Right lung (tissue), 10 donors: ENCODE measurements at places on chromosomes 2 and 18.

DNA sequence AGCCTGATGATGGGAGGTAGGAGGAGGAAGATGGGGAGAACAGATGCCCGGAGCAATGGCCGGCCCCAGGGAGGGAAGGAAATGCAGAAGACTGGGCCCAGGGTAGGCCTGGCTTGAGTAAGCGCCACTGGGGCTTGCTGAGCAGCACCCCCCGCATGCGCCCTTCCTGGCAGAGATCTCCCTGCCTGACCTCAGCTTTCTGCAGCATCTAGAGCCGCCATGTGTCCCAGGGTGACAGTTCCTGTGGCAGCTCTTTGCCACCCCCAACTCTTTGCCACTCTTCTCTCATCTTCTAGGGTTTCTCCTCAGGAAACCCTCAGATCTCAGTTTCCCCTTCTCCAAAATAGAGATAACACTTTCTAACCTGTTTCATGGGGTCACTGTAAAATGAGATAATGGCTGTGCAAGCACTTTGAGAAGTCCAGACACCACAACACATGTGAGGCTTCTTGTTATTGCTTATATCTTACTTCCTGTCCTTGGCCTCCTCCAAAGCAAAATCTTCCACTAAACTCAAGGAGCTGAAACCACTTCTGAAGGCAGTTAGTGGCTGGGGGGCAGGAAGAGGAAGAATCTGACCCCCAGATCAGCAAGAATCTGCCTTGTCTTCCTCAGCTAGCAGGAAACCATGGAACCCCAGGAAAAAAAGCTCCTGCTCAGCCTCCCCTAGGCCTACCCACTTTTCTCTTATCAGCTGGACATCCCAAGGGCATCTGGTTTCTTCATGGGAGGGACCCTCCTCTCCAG lies 64.9 kb downstream of the EPAS1 start:
- no peak for DNase-seq

DNA sequence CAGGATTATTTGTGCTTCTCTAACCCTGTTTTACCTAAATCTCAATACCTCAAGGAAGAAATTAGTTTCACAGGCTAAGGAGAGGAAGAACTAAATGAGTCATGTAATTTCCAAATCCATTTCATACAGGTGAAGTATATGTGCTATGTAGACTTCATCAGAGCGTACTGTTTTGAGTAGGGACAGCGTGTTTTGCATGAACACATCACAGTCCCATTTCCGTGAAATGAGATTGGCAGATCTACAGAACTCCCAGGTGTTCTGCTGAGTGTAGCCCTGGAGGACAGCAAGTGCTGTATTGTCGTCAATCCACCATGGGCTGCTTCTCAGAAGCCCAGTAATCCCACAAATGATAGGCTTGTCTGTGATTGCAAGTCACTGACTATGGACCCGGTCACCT lies 97.7 kb downstream of the XRCC5 start:
- no peak for DNase-seq

- no peak for DNase-seq
These were observed 44.0 kb upstream of the CD28 start for GRCh38 chr2:203662487-203662886.

GRCh38 chr2:36373149-36373926 lies 17.8 kb downstream of the CRIM1 start:
- DNase-seq = no peak

DNA sequence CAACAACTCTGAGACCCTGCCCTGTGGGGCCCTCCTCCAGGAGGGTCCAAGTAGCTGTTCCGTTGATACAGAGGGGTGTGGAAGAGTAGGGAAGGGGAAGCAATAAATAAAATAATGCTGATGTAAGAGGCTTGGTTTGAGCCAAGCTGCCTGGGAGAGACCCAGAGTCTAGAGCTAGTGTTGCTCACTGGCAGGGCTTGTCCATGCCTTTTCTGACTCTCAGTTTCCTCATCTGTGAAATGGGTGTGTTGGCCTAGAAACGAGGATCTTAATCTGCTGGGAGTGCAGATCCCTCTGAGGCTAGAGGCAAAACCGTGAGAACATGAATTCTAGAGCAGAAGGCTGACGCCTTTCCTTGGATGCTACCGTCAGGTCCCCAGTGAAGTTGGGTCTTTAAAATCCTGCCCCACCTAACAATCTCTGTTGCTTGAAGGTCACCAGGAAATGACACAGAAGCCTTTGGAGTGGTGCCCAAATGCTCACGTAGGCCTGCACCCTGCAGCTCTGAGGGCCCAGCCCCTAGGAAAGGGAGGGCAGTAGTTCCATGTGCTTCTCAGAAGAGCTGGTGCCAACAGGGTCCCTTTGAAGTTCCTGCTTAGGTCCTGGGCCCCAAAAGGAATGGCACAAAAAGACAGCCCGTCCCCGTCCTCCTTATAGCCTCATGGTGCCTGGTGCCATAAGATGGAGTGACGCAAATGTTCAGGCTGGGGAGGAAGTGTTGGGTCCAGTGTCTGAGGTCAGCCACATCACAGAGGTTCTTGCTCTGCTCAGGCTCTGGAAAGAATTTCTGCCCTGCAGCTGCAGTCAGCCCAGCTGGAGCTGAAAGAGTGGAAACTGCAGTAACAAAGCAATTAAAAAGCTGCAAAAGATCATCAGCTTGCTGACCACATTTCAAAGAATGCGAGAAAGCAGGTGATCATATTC lies 73.2 kb upstream of the SMAD2 start:
- no peak for DNase-seq

DNA sequence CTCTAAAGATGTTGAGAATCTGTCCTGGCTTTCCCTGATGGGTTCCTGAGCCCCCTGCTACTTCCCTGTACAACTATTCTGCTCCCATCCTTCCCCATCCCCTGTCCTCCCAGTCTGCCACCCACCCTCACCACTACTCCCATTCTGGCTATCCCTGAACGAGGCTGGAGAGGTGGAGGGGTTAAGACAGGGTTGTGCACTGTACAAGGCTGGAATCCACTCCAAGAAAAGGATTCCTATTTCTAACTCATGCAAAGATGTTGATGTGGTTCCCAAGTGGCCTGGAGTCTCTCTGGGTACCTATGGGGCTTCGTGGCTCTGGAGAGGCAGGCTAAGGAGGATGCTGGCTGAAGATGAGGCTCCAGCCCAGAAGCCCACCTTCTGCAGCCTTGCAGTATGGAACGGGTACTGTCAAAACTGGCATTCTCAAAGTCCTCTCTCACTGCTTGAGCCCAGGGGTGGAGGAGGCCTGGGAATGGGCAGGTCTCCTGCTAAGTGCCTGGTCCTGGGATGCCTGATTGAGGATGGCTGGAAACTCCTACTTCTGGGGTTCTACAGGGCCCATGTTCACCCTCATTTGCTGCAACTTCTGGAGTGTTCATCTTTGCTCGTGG lies 1.3 kb upstream of the FEV start:
- DNase-seq = no peak

- no peak for DNase-seq
These were observed 93.5 kb downstream of the SETBP1 start for GRCh38 chr18:44774191-44774590.
